HuH-7.5 (cell line): ENCODE measurements at places on chromosomes 12 and 14.

- DNase-seq, result no peak
Observed at GRCh38 chr12:75389061-75389460, 1.8 kb upstream of the GLIPR1L2 start.

GRCh38 chr14:23608454-23608853 lies 27.7 kb upstream of the DHRS2 start:
- DNase-seq, result no peak

DNA sequence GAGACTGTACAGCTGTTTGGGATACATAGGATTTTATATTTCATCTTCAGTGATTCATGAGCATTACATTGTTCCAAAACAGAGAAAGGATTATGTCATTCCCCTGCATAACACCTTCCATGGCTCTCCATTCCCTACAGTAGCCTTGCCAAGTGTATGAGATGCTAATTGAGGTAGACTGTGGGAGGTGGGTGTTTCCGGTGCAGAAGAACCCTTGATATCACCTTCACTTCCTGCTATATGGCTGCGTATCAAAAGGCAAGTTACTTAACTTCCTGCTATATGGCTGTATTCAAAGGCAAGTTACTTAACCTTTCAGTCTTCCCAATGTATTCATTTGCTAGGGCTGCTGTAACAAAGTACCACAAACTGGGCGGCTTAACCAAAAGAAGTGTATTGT lies 11.2 kb downstream of the FAR2 start:
- DNase-seq, result no peak

- no peak for DNase-seq
Observed at GRCh38 chr12:34233618-34234017, 211.3 kb downstream of the ALG10 start.

GRCh38 chr12:48414021-48414420 lies 58.3 kb upstream of the ANP32D start:
- no peak for DNase-seq

GRCh38 chr14:104201063-104201462 lies 62.7 kb downstream of the KIF26A start:
- DNase-seq, result no peak

DNA sequence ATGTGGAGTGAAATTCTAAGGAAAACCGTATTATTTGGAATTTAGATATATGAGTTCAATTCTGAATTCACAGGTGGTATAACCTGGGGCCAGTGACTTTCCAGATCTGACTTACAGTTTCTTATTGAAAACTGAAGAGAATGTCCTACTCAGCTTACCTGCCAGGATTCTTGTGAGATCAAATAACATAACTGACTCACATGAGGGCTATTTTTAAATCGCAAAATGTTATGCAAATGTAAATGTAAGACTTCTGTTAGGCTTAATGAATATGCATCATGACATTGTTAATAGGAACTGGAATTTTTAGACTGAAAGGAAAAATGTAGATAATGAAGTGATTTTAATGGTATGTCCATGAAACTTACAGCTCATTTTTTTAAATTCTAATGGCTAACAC lies 1142.1 kb downstream of the FLRT2 start:
- DNase-seq, result no peak

- no peak for DNase-seq
Observed at GRCh38 chr12:13465635-13466034, 269.1 kb downstream of the EMP1 start.

- DNase-seq, result no peak
Observed at GRCh38 chr14:40694023-40694422, 912.7 kb upstream of the LRFN5 start.

GRCh38 chr14:25056688-25057078 lies 6.7 kb upstream of the STXBP6 start:
- DNase-seq, result no peak

DNA sequence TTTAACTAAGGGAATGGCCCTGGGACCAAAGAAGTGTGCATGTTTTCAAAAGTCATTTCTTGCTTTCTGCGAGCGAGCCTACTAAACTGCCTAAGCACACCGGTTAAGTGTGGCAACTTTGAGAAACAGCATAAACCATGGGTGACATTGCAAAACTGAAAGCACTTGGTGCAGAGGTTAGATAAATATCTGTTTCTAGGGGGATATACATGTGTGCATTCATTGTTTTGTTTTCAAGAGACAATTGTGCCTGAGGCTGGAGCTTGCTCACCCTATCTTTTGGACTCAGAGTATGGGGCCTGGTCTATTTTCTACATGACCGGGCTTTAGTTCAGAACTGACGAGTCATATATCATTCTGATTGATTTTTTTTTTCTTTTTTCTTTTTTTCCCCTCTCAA lies 923.4 kb downstream of the NRXN3 start:
- DNase-seq, result no peak

- DNase-seq, result no peak
Observed at GRCh38 chr12:33830070-33830469, 192.2 kb upstream of the ALG10 start.

DNA sequence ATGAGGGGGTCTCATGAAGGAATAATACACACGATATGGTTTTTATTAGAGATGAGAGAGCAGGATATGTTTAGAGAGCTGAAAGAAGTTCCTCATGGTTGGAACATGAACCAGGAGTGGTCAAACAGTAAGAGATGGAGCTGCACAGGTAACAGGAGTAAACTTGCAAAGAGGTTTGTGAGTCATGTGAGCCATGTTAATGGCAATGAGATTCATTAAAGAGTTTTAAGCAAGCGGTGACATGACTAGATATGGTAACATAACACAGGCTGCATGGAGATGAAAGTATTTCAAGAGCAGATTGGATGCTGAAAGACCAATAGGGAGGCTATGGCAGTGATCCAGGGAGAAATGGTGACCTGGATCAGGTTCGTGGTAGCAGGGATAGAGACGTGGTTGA lies 62.6 kb upstream of the SSTR1 start:
- DNase-seq, result no peak

GRCh38 chr14:56237398-56237797 lies 119.2 kb downstream of the PELI2 start:
- DNase-seq, result no peak

GRCh38 chr14:37597538-37597913 lies 2.1 kb downstream of the TTC6 start:
- no peak for DNase-seq

DNA sequence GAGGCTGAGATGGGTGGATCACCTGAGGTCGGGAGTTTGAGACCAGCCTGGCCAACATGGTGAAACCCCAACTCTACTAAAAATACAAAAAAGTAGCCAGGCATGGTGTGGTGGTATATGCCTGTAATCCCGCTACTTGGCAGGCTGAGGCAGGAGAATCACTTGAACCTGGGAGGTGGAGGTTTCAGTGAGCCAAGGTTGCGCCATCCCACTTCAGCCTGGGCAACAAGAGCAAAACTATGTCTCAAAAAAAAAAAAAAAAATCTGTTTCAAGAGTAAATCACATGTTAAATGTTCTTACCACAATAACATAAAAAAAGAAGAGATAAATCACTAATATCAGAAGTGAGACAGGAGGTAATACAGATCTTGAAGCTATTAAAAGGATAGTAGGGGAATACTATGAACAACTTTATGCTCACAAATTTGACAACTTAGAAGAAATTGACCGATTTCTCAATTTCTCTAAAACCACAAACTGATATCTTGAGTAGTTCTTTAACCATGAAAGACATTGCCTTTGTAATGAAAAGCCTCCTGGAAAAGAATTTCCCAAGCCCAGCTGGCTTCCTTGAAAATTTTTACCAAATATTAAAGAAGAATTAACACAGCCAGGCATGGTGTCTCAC lies 37.7 kb downstream of the TAOK3 start:
- DNase-seq, result no peak

DNA sequence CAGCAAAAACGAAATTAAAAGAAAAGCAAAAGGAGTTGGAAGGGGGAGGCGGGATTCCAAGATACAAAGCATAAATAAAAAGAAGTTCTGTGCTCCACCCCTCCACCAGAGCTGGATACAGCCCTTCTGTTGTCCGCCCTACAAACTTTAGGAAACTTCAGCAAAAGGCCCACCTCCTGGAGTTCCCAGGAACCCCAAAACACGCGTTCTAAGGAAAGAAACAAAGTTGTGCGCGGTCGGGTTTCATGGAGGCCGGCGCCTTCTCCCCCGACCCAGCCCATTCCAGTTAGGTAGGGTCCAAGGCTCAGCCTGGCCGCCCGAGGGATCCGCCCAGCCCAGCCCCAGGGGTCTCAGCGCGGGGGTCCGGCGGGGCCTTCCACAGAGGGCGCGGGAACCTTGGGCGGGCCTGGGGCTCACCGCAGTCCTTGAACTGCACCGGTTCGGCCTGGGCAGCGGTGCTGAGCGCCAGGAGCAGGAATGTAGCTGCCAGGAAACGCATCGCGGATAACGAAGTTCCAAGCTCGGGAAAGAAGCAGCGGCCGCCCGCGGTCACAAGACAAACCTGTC lies at the start of gene NPC2:
NPC2 (minus strand) TSS at position 530 of the 567 bp plus-strand sequence; CDS start at position 499, 31 bp downstream.
- DNase-seq, result no peak

DNA sequence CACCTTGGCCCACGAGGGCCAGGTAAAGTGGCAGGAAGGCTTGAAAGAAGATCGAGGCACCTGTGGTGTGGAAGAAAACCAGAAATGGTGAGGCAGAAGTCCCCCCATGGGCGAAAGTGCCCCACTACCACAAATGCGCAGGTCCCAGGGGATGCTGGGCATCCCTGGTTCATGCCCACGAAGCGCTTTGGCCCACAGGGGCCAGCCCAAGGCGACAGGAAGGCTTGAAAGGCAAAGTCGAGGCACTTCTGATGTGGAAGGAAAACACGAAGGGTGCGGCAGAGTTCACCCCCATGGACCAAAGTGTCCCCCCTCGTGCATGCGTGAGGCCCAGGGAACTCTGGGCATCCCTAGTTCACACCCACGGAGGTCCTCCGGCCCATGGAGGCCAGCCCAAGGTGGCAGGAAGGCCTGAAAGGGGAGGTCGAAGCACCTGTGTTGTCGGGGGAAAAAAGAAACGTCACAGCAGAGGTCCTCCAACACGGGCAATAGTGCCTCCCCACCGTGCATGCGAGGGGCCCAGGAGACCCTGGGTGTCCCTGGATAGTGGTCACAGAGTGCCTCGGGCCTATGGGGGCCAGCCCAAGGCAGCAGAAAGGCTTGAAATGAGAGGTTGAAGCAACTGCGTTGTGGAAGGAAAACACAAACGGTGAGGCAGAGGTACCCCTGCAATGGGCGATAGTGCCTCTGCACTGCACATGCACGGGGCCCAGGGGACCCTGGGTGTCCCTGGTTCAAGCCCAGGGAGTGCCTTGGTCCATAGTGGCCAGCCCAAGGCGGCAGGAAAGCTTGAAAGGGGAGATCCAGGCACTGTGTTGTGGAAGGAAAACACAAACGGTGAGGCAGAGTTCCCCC lies 373.9 kb downstream of the ALG10 start:
- DNase-seq, result no peak

DNA sequence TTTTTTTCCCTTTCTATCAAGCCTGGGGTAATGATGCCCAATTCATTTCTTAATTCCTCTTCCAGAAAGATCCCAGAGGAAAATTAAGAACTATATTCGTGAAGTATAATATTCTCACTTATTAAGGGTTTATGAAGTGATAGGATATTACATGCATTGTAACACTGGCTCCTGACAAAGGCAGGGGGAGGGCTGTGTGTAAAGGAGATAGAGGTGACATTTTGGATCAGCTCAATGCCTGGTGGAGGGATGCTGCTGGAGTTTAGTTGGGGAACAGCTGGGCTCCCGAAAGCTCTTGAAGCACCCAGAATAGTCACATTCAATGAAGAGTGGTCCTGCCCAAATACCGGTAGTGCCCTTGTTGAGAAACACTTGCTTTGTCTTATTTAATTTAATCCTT lies 774 bp downstream of the SERPINA11 start:
- no peak for DNase-seq

DNA sequence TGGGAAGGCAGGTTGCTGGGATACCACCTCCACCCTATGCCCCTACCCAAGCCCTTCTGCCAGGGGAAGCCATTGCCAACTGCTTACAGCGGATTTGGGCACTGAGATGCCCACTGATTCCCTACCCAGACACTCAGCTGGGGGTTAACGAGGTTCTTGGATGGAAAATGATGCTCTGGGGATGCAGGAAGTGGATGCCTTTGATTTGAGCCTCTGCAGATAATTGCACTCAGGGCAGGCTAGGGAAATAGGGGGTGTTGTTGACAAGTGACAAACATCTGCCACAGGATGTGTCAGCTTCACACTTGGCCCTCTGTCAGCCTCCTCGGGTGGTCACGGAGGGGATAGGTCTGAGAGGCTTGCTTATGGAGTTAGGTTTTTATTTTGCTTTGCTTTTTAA lies 57.4 kb downstream of the RPH3A start:
- no peak for DNase-seq
